Suppressor macrophage (primary cell): ENCODE measurements at places on chromosomes 13 and 19.

DNA sequence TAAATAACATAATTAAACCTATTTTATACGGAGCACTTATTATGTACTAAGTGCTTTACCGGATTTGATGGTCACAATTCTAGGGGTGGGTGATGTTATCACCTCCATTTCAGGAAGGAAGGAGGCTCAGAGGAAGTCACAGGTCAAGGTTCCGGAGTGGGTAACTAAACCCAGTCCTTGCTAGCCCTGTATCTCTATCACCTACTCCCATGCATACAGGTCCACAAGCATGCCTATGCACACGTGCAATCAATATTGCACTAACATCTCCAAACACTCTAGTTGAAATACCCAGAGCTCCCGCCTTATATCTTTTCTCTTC is 17.8 kb upstream of the FOSB start:
- no peak for DNase-seq

DNA sequence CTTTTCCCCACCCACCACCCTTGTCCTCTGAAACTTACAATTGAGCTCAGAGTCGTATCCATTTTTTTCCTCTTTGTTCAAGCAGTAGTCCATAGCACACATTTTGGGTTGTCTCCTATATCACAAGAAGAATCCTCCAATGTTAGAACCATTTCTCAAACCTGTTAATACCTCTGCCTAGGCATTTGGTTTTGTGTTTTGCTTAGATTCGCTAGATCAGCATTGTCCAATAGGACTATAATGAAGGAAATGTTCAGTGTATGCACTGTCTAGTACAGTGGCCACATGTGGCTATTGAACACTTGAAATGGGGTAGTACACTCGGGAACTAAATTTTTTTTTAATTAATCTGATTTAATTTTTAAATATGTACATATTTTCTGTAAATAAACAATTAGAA is 12.6 kb downstream of the DPY19L3 start:
- DNase-seq, result no peak

- DNase-seq, result peak; percentile 92
These were observed 2.3 kb upstream of the STRN4 start for GRCh38 chr19:46748325-46749109.

GRCh38 chr13:39536906-39537305 is 66.1 kb downstream of the LHFPL6 start:
- no peak for DNase-seq

DNA sequence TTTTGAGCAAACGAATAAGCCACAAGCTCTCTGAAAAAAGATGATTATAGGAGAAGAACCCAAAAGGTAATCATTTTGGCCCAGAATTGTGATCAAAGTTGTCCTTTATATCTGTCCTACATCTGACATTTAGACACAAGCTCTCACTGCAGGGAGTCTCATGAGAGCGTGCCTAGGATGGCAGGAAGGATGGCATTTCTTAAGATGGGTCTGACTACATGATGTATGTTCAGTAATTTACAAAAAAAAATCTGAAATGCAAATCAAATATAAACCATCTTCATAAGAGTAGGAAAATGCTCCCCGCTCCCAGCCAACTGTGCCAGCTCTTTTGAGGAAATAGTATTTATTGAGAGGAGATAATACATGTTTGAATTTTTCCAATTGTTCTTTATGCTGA is 81.0 kb upstream of the MBNL2 start:
- DNase-seq, result no peak

DNA sequence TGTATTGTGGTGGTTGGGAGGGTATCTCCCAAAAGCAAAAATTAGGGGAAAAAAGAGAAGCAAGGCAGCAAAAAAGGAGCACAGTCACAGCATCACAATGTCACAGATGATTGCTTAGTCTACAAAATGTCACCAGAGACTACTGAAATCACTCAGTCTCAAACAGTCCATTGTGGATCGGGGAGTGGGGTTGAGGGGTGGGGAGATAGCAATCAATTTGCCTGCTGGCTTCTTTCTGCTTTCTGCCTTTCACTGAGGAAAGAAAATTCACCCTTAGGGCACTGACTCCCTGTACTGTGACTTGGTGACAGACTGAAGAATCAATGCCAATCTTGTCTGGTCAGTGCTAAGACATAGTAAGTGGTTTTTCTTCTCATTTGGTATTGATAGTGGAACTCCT is 2127.1 kb upstream of the PCDH20 start:
- DNase-seq, result no peak

GRCh38 chr13:23934520-23934919 is 37.2 kb upstream of the C1QTNF9B start:
- DNase-seq, result no peak

DNA sequence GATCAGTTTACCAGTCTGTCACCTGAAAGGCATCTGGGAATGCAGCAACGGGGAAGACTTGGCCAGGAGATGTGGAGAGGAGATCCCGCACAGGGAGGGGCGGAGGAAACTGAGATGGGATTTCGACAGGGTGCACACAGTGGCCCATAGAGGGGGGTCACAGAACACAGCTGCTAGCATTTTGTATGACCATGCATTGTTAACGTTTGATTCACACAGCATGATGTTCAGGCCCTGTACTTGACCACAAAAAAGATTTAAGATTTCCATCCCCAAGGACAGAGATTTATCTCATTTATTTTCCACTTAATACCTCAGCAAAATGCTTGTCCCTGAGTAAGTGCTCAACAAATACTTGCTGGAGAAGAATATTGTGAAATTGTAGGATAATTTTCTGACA is 63.2 kb downstream of the RAB20 start:
- DNase-seq, result no peak

- no peak for DNase-seq
These were observed 2.8 kb upstream of the LMO7 start for GRCh38 chr13:75633285-75633684.

- DNase-seq, result no peak
These were observed 53.0 kb downstream of the DPY19L3 start for GRCh38 chr19:32458500-32459123.

GRCh38 chr13:80245162-80245733 is 95.7 kb downstream of the SPRY2 start:
- no peak for DNase-seq

GRCh38 chr19:35167251-35168119 is 12.9 kb downstream of the FXYD5 start:
- DNase-seq, result no peak

- DNase-seq, result peak; percentile 22
These were observed 18.2 kb upstream of the ZNF543 start for GRCh38 chr19:57302020-57302465.

DNA sequence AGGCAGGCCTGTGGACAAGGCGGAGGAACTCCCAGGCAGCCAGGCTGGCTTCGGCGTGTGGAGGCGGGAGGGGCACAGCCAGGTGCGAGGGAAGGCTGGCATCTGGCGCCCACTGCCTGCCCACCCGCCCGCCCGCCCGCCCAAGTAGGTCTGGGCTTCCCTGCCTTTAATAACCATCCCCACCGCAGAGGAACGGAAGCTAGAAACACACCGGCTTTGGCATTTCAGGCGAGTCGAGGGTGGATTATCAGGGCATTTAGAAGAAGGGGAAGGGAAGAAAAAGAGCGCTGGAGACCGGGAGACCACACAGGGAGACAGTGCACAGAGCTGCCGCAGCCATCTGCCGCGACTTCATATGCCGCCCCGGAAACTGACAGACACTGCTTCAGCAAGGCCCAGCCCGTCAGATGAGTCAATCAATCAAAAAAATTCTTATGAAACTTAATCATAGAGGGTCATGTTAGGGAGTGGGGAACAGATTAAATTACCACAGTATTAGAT is 199.7 kb downstream of the TSHZ3 start:
- DNase-seq, result no peak

DNA sequence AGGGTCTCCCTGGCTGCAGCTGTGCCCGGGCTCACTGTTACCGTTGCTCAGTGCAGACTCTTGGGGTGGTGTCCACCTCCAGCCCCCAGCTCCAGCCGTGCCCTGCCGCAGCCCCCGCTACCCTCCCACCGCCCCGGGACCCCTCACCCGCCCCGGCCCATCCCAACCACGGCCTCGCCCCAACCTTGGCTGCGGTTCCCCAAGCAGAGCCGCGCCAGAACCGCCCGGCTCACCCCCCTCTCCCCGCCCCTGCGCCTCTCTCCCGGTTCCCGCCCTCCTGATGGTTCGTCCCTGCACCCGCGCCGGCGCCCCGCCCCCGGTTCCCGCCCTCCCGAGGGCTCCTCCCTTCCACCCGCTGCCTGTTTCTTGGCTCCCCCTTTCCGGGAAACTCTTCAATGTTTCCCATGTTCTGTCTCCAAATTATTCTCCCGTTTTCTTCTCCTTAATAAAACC is 40.3 kb downstream of the ANKRD10 start:
- peak; percentile 61 for DNase-seq

DNA sequence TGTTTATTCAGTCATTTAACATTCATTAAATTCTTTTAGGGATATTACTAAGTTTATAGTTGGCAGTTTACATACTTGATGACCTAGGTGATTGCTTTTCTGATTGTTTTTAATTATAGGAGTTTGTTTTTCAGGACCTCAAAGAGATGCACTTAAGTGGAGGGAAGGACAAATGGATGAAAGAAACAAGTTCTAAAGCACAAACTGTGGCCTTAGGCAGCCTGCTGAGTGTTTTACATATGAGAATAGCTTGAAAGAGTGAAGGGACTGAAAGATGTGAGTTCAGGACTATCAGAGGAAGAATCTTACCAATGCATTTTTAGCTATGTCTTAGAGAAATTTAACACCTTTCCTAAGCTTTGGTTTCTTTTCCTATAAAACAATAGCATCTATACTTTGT is 402.6 kb downstream of the KLF12 start:
- DNase-seq, result no peak

DNA sequence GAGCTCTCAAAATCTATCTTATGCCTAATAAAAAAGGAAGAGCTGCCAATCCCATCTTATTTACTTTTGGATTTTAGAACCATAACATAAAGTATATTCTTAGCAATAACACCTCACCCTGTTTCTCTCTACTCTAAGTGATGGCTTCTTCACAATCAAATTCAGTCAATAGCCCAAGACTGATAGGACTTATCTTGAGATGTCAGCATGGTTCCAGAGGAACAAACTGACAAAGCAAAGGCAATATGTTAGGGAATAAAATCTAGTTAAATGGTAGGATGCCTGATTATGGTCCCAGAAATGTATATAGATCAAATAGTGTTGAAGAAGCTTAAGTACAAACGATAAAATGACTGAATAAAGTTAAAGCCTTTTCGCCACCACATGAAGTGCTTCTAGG is 36.3 kb downstream of the DACH1 start:
- DNase-seq, result no peak

DNA sequence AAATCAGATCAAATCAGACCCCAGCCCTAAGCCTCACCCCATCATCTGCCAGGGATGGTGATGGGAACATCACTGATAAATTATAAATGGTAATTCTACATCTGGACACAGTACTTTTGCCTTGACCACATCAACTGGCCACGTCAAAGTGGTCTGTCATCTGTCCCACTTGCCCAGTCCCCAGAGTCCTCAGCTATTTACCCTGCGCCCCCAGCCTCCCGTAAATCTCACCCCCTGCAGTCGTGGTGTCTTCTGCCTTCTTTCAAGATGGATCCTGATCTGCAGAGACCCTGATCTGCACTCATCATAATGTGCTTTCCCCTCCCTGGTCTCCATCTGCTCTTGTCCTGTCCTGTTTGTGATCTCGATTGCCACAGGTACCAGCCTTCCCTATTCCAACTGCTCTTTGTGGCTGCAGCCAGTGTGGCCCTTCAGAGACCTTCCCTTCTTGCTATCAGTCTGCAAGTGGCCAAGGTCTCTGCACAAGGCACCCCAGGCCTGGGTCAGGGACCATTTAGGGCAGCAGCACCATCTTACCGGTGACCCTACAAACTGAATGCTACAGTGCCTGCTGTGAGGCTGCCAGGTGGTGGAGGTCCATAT is 26.7 kb upstream of the POP4 start:
- no peak for DNase-seq

- no peak for DNase-seq
These were observed 76.7 kb downstream of the SLAIN1 start for GRCh38 chr13:77774181-77774580.

DNA sequence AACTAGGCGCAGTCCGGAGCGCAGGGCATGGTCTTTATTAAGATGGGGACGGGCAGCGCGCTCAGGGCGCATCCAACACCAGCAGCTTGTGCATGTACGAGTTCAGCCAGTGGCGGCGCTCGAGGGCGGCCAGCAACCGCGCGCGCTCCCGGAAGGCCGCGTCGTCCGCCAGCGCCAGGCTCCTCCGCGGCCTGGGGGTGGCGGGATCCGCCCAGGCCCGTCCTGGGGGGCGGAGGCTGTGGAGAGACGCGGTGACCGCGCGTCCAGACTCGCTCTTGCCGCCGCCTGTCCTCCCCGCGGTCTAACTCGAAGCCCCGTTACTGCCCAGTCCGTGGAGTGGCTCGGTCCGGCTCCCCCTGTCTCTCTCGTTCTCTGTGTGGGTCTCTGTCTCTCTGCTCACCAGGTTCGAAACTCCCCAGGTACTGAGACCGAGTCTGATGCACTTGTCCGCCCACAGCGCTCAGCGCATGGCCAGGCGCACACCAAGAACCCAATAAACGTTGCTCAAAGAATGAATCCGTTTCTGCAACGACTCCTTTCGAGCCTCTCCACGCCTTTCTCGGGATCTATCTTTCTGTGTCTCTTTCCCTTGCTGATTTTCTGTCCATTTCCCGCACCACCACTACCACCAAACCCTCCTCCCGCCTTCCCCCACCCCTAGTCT is 702 bp downstream of the PTH2 start:
- peak; percentile 63 for DNase-seq

- no peak for DNase-seq
These were observed 328.6 kb downstream of the TBC1D4 start for GRCh38 chr13:75153386-75153785.

DNA sequence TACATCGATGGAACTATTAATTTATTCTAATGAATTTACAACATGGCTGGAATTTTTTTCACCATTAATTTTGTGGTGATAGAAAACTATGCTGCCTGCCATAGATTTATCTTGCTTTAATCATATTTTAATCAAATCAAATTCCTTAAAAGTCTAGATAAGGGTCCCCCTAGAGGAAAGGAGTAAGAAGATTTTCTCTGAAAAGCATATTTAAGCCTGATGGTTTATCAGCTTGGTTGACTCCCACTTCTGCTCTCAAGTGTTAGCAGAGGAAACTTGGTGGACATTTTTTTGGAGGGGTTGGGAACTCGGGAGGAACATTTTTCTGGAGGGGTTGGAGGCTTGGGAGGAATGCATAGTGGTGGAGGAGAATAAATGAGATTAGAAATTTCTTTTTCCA is 253.3 kb downstream of the KCNRG start:
- no peak for DNase-seq

DNA sequence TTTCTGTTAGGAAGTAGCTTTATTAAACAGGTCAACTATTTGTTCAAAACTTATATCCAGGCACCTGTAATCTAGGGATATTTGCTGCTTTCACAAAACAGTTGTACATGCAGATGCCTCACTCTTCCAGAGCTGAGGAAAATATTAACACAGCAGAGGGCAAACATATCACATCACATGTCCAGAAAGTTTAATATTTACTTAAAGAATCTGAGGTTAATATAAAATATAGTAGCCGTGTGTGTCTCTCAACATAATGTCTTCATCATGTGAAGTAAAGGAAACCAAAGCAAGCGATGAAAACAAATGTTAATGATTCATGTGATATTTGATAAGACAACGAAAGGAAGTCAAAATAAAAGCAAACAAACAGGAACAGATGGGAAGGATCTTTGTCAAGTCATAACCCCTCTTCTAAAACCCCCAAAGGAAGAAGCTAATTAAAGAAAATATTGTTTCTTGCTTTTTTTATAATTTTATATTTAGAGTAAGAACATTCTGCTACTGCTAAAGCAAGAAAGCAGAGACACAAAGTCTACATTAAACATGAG is 418.8 kb downstream of the DACH1 start:
- DNase-seq, result no peak

- DNase-seq, result no peak
These were observed 618.3 kb upstream of the PCDH20 start for GRCh38 chr13:62033934-62034333.
